ENCODE measurements at places on chromosomes 11 and 22.

GRCh38 chr11:117837070-117837776, 12.7 kb upstream of the FXYD2 start:
- DNase-seq, result no peak

DNA sequence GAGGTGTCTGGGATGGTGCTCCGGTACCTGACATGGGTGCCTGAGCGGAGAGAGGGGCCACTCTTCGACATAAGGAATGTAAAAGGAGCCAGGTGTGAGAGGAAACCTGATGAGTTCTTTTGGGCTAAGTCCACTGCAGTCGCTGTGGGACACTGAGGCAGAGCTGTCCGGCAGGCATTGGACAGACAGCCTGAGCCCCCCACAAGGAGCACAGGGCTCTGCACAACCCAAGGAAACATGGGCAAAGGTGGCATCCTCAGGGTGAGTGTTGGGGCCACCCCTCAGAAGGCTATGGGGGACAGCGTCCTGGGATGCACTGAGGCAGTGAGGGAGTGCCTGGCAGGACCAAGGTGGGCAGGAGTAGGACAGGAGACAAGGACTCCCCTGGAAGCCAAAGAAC, 57.7 kb upstream of the EMID1 start:
- no peak for DNase-seq

GRCh38 chr11:64745189-64745520, 1.2 kb upstream of the RASGRP2 start:
- no peak for DNase-seq

- no peak for DNase-seq
Observed at GRCh38 chr11:60879971-60880588, 12.7 kb downstream of the ZP1 start.

GRCh38 chr11:46293066-46293465, 15.6 kb downstream of the CREB3L1 start:
- no peak for DNase-seq

- no peak for DNase-seq
Observed at GRCh38 chr22:29026579-29026978, 35.1 kb downstream of the C22orf31 start.

- no peak for DNase-seq
Observed at GRCh38 chr11:110774138-110775014, 62.1 kb upstream of the ARHGAP20 start.

- DNase-seq, result no peak
Observed at GRCh38 chr11:19100885-19101284, 16.1 kb upstream of the ZDHHC13 start.

DNA sequence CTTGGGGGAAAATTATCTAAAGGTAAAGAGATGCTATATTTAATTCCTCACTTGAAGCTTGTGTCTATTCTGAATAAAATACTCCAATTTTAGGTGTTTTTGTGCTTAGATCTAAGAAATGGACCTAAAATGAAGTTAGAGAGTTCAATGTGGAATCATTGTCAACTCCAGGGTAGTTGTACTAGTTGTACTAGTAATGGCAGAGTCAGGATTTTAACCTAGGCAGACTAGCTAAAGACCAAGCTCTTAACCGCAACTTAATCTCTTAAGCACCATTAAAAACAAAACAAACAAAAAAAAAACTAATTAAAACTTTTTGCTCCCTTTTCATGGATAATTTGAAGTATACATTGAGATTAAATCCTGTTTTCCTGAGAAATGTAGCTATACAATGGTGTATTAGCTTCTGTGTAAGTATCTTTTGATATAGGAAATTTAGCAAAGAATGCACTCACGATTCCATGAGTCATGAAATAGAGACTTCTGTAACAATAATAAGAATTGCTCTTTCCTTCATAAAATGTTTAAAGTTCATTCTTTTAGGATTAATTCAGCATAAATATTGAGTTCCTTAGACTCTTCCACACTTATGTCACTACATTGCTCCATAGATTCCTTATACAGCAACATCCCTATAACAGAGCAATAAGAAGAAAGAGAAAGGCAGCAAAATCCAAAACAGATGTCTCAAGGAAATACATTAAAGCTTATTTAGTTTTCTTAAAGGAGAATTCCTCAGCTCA, 26.5 kb upstream of the SOX6 start:
- DNase-seq, result peak; percentile 2

DNA sequence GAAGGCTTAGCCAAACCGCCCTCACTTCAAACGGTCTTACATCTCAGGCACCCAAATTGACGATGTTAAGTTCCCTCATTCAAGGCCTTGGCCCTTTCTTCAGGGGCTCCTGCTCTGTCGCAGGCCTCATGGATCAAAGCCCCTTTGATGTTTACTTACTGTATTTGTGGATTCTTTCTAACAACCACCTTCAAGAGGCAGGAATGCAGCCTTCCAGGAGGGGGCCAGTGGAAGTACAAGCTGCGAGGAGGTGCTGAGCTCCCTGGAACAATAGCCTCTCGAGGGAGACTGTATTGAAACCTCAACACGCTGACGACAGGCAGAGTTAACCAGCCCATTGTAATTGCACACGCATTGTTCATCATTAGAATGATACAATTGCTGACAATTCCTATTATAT, 209.1 kb downstream of the ST3GAL4 start:
- DNase-seq, result no peak

- DNase-seq, result peak; percentile 27
Observed at GRCh38 chr11:101553891-101554292, 29.9 kb downstream of the TRPC6 start.

- DNase-seq, result peak; percentile 8
Observed at GRCh38 chr11:26551186-26551801, 20.8 kb downstream of the MUC15 start.

DNA sequence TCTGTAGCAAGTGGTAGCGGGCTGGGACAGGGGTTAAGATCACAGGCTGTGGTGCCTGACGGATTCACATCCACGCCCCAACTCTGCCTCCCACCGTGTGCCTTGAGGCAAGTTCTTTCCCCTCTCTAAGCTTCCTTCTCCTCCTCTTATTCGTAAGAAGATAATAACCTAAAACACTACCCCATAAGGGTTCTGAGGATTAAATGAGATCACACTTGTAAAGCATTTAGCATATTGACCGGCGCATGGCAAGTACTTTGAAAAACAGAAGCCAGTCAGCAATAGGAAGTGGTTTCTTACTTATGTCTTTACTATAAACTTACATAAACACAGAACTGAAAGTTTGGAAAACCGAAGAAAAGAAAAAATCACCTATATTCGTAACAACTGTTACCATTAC, 15.5 kb upstream of the LMO2 start:
- no peak for DNase-seq

- DNase-seq, result no peak
Observed at GRCh38 chr11:3003396-3004231, 11.5 kb upstream of the NAP1L4 start.

DNA sequence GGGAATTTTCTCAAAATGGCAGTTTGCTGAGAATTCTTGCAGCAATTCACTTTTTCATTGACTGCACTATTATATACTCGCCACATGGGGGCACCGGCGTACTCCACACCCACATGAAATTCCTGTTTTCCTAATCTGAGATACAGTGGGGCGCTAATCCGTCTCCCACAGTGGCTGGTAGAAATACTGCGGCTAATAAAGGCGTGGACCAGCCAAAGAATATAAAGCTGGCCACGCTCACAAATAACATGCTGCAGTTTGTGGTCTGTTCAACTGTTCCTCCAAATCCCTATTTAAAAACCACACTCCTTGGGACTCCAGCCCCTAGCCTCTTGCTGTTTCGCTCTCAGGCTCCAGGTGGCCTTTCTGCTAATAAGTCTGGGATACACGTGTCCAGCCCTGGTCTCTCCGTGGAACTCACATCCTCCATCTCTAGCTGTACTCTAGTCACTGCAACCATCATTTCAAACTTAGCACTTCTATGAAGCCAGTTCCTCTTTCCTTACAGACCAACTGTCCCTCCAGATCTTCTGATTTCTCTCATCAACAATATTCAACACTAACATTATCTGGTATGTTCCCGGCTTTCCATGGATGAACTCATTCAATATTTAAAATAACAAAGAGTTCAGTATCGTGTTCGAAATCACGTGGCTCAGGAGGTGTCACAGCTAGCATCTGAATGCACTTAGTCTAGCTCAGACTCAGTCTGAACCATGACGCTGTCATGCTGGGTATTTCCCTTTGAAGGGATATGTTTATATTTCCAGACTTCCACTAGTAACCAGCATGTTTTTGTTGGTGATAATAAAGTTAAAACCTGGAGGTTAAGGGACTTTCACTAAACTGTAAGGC, 22.0 kb downstream of the TBRG1 start:
- DNase-seq, result peak; percentile 63

DNA sequence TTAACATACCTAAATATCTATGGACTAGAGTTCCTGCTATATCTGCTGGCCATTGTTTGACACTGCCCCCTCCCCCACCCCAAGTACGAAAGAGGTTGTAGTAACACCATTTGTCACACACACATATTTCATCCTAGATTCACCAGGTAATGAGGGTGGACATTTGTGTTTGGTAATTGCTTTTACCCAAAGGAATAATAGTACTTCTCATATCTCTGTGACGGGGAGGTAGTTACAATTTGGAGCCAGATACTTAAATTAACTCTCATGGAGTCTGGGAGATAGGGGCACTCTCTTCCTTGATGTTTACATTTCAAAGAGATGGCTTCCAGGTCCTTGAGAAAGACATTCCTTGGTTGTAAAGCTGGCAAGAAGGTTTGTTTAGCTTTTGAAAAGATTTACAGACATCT, 38.7 kb downstream of the REXO2 start:
- no peak for DNase-seq

GRCh38 chr22:46008291-46008690, 31.3 kb upstream of the WNT7B start:
- DNase-seq, result no peak

GRCh38 chr11:47034091-47034490, 97.5 kb downstream of the CSTPP1 start:
- no peak for DNase-seq

GRCh38 chr11:118343981-118344515, at the start of gene CD3G:
CD3G (plus strand) TSS chr11:118344344; CDS start chr11:118344424, 80 bp downstream.
- DNase-seq, result no peak

GRCh38 chr11:46513934-46514342, 79.9 kb downstream of the AMBRA1 start:
- DNase-seq, result no peak

- DNase-seq, result no peak
Observed at GRCh38 chr11:18314784-18315523, 7.0 kb downstream of the HPS5 start.

DNA sequence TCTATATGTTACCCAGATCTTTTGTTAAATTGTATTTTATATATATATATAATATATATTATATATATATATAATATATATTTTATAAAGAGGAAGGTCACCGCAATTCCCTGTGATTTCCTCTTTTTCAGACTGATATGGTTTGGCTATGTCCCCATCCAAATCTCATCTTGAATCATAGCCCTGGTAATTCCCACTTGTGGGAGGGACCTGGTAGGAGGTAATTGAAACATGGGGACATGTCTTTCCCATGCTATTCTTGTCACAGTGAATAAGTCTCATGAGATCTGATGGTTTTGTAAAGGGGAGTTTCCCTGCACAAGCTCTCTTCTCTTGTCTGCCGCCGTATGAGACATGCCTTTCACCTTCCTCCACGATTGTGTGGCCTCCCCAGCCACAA, 157.6 kb downstream of the RAB38 start:
- no peak for DNase-seq

DNA sequence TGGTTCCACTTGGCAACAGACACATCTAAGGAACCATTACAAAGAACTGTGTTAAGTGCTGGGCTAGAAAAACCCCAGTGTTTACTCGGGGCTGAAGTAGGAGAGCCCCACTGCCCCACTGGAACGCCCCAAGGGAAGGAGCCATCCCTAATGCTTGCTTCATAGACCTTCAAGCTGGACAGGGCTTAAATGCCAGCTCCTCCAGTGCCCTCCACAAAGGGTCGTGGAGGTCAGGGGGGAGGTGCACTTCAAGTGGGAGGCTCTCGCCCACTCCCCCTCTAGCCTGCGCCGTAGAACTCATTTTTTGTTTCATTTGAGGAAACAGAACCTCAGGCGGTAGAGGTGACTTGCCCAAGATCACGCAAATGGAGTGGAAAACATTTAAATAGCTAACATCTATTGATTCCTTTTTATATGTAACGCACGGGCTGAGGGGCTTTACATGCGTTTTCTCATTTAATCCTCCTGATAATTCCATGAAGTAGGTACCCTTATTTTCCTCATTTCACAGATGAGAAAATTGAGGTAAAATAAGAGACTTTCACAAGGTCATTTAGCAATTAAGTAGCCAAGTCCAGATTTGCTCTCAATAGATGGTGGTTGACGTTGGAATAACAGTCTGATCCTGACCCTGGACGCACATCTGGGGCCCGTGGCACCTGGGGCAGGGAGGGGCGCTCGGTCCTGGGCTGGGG, 545 bp upstream of the ZDHHC13 start:
- DNase-seq, result no peak

DNA sequence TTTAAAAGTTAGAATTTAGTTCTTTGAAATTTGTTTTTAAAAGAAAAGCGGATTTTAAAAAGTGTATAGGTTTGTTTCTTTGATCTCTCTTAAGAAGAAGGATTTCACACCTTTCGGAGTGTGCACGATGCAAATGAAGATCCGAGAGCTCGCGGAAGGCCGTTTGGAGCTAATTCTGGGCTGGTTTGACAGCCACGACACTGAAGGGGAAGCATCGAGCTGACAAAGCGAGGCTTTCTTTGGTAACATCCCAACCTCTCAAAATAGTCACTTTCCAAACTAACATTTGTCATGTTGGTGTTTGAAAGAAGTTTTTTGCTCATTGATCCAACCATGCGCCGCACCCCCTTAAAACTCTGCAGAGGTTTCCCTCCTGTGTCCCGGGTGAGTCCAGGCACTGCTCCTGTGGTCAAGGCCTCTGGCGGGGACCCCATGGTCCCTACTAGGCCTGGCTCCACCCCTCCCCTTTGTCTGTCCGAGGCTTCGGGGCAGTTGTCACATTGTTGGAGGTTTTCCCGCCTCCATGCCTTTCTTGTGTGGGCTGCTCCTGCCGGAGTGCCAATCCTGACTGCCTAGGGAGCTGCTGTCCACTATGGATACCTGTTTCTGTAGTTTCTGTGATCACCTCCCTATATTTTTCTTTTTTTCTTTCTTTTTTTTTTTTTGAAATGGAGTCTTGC, 39.7 kb downstream of the MPPED1 start:
- no peak for DNase-seq

Data from fibroblast of gingiva (primary cell).